SHP77 treated with DMSO at 0.1 percent for 48 hours (cell line): ENCODE measurements at places on chromosomes 7 and 10.

DNA sequence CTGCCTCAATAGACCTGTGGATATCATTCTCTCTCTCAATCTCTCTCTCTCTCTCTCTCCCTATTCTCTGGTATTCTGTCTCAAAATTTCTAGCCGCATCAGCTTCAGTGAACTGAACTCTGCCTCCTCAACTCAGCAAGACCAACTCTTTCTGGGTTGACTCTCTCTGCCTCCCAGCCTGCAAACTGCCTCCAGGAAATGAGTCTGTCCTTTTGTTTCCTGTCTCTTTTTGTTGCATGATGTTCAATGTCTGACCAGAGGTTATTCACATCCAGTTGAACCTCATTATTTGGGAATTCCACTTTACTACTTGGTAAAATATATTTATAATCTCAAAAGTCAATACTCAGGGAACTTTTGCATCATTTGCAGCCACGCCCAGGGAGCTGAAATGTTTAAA lies 682.7 kb upstream of the FZD8 start:
- DNase-seq = no peak

DNA sequence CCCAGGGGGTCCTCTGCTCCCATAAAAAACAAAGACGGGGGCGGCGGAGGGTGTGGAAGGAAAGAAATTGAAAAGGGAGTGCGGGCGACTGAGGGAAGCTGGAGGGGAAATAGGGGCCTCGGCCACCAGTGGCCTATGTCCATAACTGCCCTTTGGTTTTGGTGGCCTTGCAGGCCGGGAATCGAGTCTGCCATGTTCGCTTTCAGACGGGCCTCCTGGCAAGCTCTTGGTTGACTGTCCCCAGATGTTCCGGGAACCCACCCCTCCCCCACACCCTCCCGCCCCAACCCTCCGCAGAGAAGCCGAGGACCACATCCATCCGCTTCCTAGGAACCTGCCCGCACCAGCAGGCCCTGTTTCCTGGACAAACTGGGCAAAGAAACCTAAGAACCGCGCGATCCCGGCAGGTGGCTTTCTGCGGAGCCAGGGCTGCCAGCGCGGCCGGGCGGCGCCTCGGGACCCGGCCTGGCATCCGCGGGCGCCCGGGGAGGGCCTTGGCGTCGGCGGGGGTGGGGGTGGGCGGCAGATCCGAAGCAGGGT lies 20.0 kb upstream of the GATA3 start:
- DNase-seq = no peak

DNA sequence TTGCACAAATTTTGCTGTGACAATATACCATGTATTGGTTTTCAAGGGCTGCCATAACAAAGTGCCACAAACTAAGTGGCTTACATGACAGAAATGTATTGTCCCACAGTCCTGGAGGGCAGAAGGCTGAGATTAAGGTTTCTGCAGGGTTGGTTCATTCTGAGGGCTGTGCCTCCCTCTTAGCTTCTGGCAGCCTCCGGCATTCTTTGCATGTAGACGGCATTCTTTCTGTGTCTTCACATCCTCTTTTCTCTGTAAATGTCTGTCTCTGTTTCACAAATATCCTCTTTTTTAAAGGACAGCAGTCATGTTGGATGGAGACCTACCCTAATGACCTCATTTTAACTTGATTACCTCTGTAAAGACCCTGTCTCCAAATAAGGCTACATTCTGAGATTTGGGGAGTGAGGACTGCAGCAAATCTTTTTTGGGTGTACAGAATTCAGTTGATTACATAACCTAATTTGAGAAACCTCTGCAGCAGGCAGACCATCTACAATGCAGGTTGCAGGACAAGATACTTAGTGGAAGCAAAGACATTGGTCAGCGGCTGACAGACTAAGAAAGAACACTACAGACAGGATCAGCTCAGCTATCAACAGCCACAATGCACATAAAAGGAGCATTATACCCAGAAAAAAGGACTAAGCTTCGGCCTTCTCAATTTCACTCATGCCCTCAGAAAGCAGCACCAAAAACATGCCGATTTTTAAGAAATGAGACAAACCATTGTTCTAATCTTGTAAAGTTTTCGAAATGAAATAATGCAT lies 84.6 kb upstream of the FAM3C start:
- no peak for DNase-seq

- no peak for DNase-seq
These were observed 163.7 kb upstream of the AHR start for GRCh38 chr7:17134786-17135185.

GRCh38 chr7:48112401-48113165 lies 23.5 kb downstream of the UPP1 start:
- DNase-seq = no peak

- no peak for DNase-seq
These were observed 60.3 kb downstream of the WNT2 start for GRCh38 chr7:117262546-117262945.

DNA sequence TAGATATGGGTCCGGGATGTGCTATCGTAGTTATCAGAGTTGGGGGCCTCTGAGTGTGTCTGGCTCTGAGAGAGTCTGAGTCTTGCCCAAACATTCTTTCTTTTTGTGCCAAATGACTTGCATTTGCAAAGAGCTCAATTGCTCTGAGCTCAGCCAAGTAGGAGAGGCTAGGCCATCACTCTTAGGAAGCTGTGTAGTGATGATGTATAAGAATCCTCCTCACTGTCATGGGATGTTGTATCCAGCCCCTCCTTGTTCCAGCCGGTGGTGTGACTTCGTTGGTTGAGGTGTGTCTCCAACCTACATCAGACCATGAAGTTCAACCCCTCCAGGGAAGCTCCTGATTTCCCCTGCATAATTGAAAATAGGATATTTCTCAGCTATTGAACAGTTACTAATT lies 97.5 kb upstream of the NPS start:
- DNase-seq = no peak

DNA sequence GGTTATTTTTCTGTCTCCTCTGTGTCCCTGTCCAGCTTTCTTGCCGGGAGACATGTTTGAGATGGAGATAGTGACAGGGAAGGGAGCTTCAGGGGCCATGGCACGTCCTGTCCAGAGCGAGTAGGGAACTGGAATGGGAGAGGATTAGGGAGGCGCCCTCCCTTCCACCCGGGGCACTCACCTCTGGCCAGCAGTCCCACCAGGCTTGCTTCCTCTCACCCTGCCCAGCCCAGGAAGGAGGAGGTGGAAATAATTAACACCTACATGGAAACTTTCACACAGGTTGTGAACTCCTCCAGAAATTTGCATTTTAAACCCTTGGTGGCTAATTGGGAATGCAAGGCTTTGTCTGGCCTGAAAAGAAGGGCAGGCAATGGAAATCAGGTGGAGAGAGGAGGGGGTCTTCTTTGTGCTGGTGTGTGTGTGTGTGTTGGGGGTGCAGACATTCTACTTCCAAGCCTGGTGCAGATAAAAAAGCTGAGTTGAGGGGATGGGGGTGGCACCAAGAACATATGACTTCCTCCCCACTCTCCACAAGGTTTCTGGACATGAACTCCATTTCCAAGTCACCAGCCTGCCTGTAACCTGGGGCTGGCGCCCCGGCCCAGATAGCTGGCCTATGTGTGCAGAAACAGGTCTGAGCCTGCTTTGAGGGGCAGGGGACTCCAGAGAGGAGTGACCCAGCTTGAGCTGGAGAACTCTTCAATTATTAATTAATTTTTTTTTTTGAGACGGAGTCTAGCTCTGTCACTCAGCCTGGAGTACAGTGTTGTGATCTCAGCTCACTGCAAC lies 199.4 kb downstream of the CYP26A1 start:
- DNase-seq = no peak

GRCh38 chr7:5704534-5704922 lies 76.9 kb downstream of the RNF216 start:
- DNase-seq = peak; percentile 49

DNA sequence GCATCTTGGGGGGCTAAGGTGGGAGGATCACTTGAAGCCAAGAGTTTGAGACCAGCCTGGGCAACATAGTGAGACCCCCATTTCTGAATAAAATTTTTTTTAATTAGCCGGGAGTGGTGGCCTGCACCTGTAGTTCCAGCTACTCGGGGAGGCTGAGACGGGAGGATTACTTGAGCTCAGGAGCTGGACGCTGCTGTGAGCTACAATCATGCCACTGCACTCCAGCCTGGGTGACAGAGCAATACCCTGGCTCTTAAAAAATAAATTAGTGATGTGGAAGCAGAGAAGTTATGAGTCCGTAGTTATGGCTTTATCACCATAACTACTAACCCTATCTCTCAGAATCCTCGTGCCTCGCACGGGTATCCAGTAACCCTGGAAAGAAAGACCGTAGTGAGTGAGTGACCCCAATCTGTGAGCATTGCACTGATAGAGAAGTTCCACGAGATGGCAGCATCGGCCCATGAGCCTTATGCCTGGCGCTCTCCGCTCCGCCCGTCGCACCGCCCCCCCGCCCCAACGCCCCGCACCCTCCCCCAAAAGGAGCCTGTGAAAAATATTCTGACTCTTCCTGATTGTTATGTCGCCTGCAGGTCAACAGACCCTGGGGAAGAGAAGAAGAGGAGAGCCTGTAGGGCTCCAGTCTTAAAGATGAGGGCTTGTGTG lies 4.9 kb upstream of the SLC29A3 start:
- DNase-seq = no peak

DNA sequence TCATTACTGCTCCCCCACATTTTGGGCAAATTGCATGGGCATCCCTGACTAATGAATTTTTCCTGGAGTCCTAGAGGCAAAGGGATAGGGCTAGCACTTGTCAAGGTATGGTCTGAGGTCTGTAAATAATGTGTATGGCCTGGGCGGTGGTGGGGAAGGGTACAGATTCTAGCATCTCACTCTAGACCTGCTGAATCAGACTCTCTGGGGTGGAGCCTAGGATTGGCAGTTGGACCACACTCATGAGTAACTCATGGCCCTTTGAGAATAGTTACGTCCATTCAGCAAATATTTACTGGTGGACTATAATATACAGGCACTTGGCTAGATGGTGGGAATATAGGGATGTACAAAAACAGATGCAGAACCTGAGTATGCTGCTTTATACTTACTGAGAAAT lies 118.0 kb downstream of the CELF2 start:
- no peak for DNase-seq

- DNase-seq = no peak
These were observed 369.1 kb downstream of the GRID1 start for GRCh38 chr10:85997544-85997943.

- DNase-seq = no peak
These were observed 5.9 kb upstream of the LGI1 start for GRCh38 chr10:93751832-93752231.

DNA sequence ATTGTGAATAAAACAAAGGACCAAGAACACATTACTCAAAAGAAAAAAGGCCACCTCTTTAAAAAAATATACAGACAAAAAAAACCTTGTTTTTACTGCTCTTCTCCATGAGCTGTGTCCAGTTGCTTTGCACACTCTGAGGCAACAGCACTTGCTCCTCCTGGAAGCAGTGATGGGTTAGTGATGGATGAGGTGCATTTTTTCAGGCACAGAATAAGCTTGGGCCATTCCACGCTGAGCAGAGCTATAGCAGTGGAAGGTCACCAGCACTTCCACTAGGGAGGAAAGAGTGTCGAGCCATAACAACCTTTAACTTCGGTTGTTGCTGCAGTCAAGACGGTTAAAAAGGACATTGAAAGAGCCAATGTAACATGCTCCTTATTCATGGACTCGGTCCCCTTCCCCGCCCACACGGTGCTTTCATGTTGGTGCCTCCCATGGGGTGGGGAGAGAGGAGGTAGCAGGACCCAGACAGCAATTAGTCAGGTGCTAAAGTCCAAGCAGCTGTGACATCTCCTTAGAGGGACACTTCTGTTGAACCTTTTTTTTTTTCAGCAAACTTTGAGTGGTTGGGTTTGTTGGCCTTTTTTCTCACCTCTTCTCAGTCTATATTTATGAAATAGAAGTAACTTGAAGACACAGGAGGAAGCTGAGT lies 136.5 kb upstream of the ADARB2 start:
- DNase-seq = no peak

DNA sequence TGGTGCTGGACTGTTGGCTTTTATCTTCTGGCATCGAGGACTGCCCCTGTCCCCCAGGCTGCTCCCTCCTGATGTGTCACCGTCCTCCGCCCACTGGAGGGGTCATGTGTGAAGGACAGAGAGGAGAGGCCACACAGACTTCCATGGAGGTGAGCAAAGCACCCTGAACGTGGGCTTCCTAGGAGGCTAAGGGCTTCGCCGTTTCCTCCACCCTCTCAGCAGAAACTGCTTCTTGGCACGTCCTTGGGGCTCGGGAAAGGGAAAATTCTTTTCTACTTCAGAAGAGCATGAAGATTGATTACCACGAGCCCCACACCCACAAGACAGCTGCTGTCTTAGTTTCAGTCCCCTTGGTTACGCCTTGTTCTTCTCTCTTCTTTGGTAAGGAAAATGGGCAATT lies 218.2 kb downstream of the CCDC3 start:
- no peak for DNase-seq

- DNase-seq = no peak
These were observed 80.2 kb downstream of the RBM20 start for GRCh38 chr10:110724116-110724921.

DNA sequence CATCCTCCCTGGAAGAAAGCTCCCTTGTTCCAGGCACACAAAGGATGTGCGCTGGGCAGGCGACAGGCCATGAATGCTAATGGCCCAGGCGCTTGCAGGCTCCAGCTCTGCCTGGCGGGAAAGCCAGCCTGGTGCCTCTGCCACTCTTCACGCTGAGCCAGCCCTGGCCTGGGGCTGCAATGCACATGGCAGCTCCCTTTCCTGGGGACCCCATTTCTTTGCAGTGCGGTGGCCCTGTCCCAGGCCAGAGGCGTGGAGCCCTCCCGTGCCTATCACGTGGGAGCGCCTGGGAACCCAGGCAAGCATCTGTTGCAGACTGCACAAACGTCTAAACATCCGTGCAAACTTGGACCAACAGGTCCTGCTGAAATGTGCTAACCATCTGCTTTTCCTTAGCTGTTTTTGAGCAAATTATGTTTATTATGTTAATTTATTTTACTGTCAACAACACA lies 152.1 kb upstream of the LYZL2 start:
- DNase-seq = no peak

GRCh38 chr7:77327067-77327931 lies 88.8 kb downstream of the GSAP start:
- DNase-seq = peak; percentile 40

- DNase-seq = peak; percentile 63
These were observed 41.5 kb downstream of the ASB4 start for GRCh38 chr7:95527033-95527775.

GRCh38 chr7:117489016-117489415 lies 9.2 kb downstream of the CFTR start:
- no peak for DNase-seq

- no peak for DNase-seq
These were observed 495.6 kb upstream of the KLF6 start for GRCh38 chr10:4280461-4281189.
